ENCODE measurements at places on chromosomes 1 and 21.

GRCh38 chr21:32200029-32200428, 78.8 kb downstream of the MIS18A start:
- DNase-seq = no peak

DNA sequence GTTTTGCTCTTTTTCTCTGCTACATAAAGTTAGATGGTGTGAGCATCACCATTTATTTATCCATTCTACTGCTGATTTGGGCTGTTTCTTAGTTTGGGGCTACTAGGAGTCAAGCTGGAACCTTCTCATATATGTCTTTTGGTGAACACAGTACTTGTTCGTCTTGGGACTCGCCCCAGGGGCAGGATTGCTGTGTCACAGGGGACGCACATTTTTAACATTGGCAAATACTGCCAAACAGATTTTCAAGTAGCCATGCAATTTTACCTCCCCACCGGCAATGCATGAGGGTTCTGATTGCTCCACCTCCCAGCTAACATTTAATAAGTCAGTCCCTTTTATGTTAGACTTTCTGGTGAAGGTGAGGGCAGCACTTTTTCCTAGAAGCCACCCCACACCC, 7.5 kb upstream of the IFFO2 start:
- no peak for DNase-seq

DNA sequence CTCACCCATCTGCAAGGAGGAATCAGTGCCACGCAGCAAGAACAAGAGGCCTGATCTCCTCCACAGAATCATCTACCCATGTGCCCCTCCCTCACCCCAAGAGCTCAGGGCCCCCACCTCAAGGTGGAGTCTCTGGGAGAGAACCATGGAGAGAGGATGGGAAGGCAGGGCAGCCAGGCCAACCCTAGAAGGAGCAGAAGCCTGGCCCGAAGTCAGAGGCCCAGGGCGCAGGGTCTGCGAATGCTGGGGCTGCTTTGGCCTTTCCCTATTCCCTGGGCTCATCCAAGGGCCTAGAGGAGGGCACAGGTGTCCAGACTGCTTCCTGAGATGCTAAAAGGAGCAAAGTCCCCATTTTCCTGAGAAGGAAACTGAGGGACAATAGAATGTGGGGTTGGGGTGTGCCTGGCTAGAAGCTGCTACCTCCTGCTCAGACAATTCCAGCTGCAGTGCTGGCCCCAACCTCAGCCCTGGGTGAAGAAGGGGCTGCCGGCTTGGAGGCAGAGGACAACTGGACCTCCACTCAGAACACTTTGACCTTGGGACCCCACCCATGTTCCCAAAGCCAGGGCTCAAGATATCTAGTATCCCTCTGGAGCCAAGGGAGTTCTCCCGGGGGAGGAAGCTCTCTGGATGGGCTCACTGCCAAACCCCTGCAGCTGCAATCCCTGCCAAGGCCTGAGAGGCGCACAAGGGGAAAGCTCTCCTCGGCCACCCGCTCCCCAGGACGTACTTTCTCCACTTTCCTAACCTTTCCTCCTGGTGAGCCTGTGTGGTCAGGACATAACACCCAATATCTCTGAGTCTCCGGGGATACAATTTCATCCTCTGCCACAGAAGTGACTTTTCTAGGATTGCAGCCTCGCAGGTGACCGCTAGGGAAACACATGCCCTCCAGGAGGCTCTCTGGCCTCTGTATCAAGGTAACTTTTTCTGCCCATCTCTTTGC, 16.6 kb upstream of the LEMD1 start:
- peak; percentile 61 for DNase-seq

GRCh38 chr1:208737922-208738321, 493.7 kb upstream of the PLXNA2 start:
- DNase-seq = no peak

DNA sequence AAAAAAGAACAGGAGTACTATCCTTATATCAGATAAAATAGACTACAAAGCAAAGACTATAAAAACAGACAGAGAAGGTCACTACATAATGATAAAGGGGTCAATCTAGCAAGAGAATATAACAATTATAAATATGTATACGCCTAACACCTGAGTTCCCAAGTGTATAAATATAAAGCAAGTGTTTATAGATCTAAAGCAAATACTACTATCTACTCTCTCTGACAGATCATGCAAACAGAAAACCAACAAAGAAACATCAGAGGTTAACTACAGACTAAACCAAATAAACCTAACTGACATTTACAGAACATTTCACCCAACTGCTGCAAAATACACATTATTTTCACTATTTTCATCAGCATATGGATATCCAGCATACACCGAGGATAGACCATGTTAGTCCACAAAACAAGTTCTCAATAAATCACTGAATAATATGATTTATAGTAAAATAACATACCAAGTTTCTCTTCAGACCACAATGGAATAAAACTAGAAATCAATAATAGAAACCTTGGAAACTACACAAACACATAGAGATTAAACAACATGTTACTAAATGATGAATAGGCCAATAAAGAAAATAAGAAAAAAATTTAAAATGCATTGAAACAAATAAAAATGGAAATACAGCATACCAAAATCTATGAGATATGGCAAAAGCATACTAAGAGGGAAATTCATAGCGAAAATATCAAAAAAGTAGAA, 22.7 kb downstream of the UCHL5 start:
- DNase-seq = no peak

DNA sequence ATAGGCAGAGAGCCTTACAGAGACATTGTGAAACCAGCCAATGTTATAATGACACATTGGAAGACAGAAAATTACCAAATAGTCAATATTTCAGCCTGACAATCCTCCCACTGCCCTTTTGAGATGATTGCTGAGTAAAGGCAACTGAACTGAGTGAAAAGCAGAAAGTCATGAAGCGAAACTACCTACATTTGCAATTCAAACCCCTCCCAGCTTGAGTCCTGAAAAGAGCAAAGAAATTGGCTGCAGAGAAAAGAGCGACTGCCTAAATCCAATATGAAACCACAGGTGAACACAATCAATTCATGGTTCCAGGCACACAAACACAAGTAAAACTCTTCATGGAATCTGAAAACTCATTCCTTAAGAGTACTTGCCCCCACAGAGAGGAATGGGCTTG, 143.4 kb upstream of the CHRM3 start:
- DNase-seq = no peak

- DNase-seq = peak; percentile 57
These were observed 12.2 kb downstream of the FH start for GRCh38 chr1:241507189-241507863.

GRCh38 chr21:14572204-14572780, 26.2 kb upstream of the SAMSN1 start:
- no peak for DNase-seq

- DNase-seq = peak; percentile 44
These were observed 58.9 kb upstream of the CTTNBP2NL start for GRCh38 chr1:112337028-112337531.

- no peak for DNase-seq
These were observed 7.0 kb downstream of the KRTAP15-1 start for GRCh38 chr21:30447056-30447455.

DNA sequence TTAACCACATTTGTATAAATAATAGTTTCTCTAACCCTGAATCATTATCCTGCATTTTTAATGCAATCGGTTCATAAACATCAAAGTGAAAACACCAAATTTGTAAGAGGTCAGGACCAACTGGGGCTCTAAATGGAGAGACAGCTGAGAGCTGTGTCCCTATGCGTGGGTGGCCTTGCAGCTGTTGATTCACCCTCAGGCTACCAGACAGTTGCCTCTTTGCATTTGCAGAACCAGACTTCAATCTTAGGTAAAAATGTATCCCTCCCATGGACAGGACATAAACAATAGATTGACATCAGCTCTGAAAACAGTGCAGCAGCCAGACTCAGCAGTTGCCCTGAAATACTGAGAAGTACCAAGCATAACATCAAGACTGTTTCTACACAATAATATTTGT, 8.8 kb upstream of the TGFB2 start:
- no peak for DNase-seq

DNA sequence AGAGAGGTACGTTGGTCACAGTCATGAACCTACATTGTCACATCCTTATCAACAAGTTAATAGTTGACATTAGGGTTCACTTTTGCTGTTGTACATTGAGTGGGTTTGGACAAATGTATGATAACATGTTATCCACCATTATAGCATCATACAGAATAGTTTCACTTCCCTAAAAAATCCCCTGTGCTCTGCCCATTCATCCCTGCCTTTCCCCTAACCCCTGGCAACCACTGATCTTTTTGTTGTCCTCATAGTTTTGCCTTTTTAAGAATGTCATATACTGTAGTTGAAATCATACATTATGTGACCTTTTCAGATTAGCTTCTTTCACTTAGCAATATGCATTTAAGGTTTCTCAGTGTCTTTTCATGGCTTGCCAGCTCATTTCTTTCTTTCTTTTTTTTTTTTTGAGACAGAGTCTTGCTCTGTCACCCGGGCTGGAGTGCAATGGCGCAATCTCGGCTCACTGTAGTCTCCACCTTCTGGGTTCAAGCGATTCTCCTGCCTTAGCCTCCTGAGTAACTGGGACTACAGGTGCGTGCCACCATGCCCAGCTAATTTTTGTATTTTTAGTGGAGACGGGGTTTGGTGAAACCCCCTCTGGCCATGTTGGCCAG, 50.6 kb downstream of the UCK2 start:
- no peak for DNase-seq

- DNase-seq = no peak
These were observed 4.5 kb upstream of the PGBD2 start for GRCh38 chr1:248901578-248901977.

DNA sequence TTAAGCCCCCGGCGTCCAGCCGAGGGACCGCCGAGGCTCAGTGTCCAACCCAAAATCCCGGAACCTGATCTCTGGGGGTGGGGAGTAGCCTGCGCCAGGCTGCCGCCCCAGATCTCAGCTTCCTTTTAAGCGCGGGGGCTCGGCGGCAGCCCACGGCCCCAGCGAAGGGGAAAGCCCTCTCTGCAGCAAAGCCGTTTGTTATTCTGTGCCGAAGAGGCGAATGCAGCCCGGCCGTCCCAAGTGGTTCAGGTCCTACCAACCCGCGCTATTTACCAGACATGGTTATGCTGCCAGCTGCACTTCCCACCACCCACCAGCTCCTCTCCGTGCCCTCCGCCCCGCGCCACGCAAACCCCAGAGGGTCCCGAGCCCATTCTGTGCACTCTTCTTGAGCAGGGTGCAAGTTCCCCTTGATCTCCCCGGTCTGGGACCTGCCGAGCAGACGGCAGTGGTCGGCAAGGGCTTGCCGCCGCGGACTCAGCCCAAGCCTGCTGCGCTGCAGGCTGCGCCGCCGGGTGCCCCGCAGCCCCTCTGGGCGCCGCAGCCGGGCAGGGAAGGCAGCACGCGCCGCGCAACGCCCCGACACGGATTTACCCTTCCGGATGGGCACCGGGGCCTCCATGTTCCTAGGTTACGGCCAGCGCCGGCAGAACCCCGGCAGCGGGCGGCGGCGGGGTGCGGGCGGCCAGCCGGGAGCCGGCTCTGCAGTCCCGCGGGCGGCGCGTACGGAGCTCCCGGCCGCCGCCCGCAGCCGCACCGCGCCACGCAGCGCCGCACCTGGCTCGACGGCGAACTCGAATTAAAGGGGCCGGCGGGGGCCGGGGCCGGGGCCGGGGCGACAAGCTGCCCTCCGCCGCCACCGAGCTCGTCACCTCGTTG, 738 bp upstream of the KCNA2 start:
- DNase-seq = no peak

DNA sequence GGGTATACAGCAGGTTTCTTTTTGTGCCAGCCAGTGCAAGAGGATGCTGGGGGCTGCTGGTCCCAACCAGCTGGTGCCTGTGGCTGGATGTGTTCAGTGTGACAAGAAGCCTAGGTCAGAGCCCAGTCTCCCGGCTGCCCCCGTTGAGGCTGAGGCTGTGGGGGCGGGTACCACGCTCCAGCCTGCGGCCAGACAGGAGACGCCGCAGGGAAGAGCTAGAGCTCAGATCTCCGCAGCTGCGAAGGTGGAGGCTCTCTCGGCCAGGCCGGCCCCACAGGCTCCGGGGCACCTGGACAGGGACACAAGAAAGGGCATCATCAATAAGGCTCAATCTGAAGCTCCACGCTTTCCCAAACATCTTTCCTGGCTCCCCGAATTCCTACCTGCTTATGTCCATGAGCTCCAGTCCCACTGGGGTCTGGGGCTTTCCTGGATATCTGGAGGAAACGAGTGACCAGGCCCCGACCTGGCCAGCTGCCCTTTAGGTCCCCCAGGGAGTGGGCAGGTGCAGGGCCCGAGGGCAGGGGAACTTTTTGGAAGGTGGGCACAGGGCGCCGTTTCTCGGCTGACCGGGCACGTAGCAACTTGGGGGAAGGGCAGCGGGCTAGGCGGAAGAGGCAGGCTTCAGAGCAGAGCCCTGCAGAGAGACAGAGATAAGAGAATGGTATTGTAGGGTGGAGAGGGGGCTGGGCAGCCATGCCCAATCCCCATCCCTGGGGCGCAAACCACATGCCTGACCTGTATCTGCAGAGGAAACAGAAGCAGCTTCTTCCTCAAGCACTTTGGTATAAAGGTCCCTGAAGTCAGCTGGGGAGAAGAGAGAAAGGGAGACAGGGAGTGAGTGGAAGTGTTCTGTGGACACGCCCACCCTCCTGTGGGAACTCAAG, 7.4 kb downstream of the ENTREP3 start:
- no peak for DNase-seq

- DNase-seq = peak; percentile 45
These were observed 63.4 kb upstream of the COA6 start for GRCh38 chr1:234309598-234310459.

DNA sequence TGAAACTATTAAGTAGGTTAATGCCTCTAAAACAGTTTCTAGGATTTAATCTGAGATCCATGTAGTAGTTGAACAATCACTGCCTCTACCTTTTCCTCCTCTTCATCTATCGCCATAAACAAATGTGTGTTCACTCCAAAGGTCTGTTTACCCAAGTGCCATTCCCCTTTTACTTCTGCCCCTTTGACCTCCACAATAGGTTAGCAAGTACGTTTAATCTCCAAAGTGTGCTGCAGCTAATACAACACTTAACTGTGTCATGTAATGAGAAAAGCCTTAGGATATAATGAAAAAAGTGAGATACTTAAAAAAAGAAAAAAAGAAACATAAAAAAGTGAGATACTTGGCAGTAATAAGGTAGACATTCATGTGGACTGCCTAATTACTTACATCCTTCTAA, 28.2 kb downstream of the GPBP1L1 start:
- no peak for DNase-seq

DNA sequence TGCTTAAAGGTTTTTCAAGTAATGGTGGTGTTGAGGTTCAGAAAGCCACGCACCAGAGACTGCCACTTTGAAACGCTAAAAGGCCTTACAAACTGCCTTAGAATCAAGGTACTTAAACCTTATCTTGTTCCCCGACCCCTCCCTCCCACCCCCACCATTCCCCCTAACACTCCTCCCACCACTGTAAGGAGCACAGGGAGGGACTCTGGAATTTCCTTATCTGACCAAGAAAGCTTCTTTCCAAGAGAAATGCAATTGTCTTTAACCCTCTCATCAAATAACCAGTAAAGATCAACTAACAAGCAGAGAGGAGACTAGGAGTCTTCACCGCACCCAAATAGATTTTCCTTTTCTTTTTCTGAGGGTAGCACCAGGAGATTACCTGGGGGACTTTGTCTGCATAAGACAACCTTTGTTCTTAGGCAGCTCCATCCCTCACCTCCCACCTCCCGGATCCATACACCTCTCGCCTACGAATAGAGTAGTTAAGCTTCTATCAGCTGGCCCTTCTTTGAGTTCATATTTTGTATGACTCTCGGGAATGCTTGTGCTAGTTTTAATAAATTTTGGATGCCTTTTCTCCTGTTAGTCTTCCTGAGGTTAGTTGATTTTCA, 137.7 kb upstream of the ADGRL2 start:
- no peak for DNase-seq

- no peak for DNase-seq
These were observed 81.8 kb downstream of the SMYD3 start for GRCh38 chr1:246425139-246425794.
